T-helper 2 cell treated with Interferon-gamma antibody and Interleukin-4, amounts not matched to agents 5 μg/mL and 100 μg/mL, for 36 hours (primary cell): ENCODE measurements at places on chromosomes 16 and 17.

DNA sequence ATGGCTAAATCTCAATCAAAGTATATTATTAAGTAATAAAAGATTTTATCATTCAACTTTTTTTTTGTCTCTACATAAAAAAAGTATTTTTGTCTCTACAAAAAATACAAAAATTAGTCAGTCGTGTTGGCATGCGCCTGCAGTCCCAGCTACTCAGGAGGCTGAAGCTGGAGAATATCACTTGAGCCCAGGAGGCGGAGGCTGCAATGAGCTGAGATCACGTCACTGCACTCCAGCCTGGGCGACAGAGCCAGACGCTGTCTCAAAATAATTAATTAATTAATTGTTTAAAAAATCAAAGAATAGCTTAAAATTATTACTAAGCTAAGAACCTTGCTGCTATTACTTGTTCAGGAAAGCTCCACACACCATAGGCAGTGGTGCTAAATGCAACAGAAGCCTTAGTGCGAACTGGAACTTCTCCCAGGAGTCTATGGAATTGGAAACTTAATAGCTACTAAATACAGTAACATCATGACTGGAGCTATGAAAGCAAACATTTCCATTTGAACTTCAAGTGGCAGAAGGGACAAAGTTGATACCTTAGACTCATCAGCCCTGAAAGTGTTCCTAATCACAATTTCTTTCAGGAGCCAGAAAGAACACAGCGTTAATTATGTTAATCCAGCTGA lies 22.6 kb downstream of the ADCY9 start:
- DNase-seq, result no peak

DNA sequence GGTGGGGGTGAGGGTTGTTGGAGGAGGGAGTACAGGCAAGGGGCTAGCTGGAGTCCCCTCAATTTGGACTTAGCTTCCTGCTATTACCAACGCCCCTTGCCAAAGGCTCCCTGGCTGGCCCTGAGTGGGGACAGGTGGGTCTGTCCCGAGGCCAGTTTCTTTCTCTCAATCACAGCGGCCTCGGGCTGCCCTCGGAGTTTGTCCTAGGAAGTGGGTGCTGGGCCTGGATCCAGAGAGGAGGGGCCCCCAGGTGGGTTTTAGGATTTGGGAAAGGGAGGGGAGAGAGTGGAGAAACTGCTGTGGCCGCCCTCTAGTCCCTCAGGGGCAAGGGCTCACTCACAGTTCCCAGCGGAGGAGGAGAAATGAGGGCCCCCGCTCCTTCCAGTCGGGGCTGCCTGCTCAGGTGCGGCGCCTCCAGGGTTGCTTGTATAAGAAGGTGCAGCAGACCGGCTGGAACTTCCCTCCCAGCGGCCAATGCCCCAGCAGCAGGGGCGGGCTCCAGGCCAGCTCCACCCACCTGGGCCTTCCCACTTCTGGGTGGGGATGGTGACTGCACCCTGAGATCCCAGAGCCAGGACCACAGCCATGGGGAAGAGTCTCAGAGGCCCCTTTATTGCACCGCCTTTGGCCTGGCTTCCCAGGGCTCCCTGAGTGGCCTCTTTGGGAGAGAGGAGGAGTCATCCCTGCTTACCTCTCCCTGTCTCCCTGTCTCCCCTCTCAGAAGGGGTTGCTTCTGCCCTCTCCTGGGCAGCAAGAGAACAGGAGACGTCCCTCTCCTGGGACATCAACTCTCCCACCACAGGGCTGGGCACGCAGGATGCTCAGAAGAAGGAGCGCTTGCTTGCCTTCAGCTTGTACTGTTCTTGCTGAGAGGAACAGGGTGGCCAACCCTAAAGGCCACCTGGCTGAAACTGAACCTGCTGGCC lies 112.0 kb upstream of the SMURF2 start:
- DNase-seq, result no peak

DNA sequence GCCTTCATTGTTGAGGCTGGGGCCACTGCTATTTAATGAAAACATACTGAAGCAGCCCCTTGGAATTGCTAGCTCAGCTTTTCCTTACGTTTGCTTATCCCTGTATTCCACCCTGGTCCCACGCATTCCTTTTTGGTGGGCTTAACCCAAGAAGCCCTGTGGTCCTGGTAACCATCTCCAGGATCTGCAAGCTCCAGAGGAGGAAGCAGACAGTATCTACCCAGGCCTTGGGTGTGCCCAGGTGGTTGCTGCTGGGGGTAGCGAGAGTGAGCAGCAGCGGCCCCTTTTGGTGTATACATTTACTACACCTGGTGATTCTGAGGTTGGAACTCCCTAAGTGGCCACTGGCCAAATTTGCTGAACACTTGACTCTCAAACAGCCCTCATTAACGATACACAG lies 97.7 kb downstream of the CBLN1 start:
- DNase-seq, result no peak

DNA sequence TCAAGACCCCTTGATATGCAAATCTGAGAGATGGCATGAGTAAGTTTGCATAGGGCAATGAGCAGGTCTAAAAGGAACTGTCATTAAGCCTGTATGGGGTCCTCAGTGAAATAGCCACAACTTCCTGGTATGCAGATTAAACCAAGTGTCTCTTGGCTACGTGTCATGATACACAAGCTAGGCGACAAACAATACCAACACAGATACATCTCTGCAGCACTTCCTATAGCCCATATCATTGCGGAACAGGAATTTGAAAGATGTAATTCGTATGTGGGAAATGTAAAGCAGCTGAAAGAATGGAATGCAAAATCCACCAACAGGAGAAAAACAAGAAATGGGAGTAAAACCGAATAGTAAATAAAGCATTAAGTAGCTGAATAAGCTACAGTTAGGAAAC lies 12.9 kb downstream of the PRSS22 start:
- DNase-seq, result no peak
